Activated T-helper 17 cell treated with anti-CD3 and anti-CD28 coated beads, Interleukin-2, amount 50 U/mL, for 72 hours (primary cell): ENCODE measurements at places on chromosomes 5 and 9.

- H3K4me3 ChIP-seq = no peak overlapping the region
- peaks cover 13% of the 10 kb centered on the region for H3K27me3 ChIP-seq
- H3K27ac ChIP-seq = no peak overlapping the region
- no peaks in the 10 kb centered on the region for H3K4me1 ChIP-seq
- no peak for ATAC-seq
Observed at GRCh38 chr9:137167747-137168572, 1.9 kb downstream of the LRRC26 start.

GRCh38 chr9:107862323-107862722 lies 372.8 kb upstream of the KLF4 start:
- H3K27ac ChIP-seq = no peak overlapping the region
- no peaks in the 10 kb centered on the region for H3K36me3 ChIP-seq
- no peaks in the 10 kb centered on the region for H3K4me1 ChIP-seq

GRCh38 chr9:133975511-133975910 lies 16.6 kb downstream of the VAV2 start:
- H3K36me3 ChIP-seq = no peaks in the 10 kb centered on the region
- no peaks in the 10 kb centered on the region for H3K27me3 ChIP-seq
- ATAC-seq = no peak
- no peak overlapping the region for H3K27ac ChIP-seq

DNA sequence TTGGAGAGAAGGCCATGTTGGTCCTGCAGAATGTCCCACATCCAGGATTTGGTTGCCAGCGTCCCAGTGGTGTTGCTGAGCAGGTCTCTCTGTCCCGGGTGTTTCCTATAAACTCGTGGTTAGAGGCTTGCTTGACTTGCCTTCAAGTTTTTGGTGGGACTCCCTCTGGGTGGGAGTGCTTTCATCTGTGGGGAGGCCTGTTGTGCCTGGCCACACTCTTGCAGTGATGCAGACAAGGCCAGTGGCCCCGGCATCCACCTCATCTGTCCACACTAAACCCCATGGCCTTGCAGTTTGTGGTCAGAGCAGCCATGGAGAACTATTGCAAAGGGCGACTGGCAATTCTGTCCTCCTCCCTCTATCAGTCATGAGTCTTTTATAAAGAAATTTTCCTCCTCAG lies 71.8 kb downstream of the PHF2 start:
- H3K4me1 ChIP-seq = no peaks in the 10 kb centered on the region
- H3K27me3 ChIP-seq = no peaks in the 10 kb centered on the region
- H3K27ac ChIP-seq = no peak overlapping the region
- H3K36me3 ChIP-seq = peaks cover 33% of the 10 kb centered on the region
- H3K4me3 ChIP-seq = no peak overlapping the region

- peak overlapping the region; percentile 20 for H3K4me3 ChIP-seq
- peak; percentile 45 for ATAC-seq
- no peaks in the 10 kb centered on the region for H3K27me3 ChIP-seq
- H3K27ac ChIP-seq = peak overlapping the region; percentile 16
Observed at GRCh38 chr5:154278186-154278585, 87.7 kb downstream of the GALNT10 start.

- H3K36me3 ChIP-seq = no peaks in the 10 kb centered on the region
- H3K4me1 ChIP-seq = peaks cover 10% of the 10 kb centered on the region
- H3K4me3 ChIP-seq = no peak overlapping the region
- no peak overlapping the region for H3K27ac ChIP-seq
- no peak for ATAC-seq
Observed at GRCh38 chr9:126752376-126752775, 52.5 kb upstream of the ZBTB43 start.

DNA sequence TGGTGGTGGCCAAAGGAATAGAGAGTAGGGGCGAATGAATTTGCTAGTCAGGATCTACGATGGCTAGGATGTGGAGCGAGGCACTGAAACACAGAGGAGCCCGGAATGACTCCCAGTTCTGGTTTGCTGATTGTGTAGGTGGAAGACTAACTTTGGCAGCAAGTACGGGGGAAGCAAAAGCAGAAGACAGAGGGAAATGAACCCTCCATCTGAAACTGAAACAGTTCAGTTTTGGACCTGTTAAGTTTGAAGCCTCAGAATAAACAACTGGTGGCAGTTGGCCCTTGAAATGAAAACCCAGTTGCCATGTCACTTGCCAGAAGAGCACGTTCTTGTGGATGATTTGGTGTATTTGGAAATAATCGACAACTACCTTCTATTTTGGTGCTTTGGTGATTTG lies 15.4 kb upstream of the SMIM15 start:
- H3K27ac ChIP-seq = no peak overlapping the region
- H3K36me3 ChIP-seq = no peaks in the 10 kb centered on the region
- no peak for ATAC-seq
- no peak overlapping the region for H3K4me3 ChIP-seq
- no peaks in the 10 kb centered on the region for H3K4me1 ChIP-seq

- no peak overlapping the region for H3K4me3 ChIP-seq
- peaks cover 28% of the 10 kb centered on the region for H3K36me3 ChIP-seq
- no peak overlapping the region for H3K27ac ChIP-seq
- ATAC-seq = no peak
- no peaks in the 10 kb centered on the region for H3K27me3 ChIP-seq
- peaks cover 20% of the 10 kb centered on the region for H3K4me1 ChIP-seq
Observed at GRCh38 chr5:123545506-123545905, 33.5 kb downstream of the CSNK1G3 start.

DNA sequence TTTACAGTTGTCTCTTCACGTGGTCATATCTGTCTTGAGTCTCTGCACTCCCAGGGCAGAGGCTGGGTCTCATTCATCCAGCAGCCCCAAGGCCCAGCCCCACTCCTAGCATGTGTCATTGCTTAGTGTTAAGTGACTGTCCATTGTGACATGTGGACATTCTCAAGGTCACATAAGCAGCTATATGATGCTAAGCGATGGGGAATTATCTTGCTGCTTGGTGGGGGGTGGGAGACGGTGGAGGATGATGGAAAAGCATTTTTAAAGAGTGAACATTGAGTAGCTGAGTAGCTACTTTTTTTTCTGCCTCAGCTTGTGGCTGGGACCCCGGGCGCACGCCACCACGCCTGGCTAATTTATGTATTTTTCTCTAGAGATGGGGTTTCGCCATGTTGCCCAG lies at the start of gene C9orf153:
Gene C9orf153, minus strand, starts transcription at position 101 of the 400 bp plus-strand sequence. CDS start 30,054 bp downstream, outside the sequence.
- H3K4me1 ChIP-seq = no peaks in the 10 kb centered on the region
- no peak for ATAC-seq
- no peak within 1 kb of the TSS for H3K4me3 ChIP-seq
- peaks cover 42% of the 10 kb centered on the region for H3K36me3 ChIP-seq
- no peak within 1 kb of the TSS for H3K27ac ChIP-seq

DNA sequence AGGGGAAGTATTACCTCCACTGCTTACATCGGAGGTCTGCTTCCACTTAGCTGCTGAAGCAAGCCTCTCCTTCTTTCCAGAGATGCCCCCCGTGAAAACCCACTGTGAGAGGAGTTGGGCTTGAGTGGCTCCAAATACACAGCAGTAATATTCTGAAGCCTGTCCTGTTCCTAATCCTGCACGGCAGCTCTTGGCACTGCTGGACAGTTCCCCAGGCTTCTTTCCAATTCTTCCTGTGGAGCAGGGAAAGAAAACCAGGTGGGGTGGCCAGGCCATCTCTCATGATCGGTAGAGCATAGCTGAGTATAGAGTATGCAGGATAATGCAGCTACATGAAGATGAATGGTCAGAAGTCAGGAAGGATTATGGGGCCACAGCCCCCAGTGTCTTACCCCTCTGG lies 335.3 kb downstream of the MARCHF11 start:
- H3K27ac ChIP-seq = no peak overlapping the region
- no peaks in the 10 kb centered on the region for H3K27me3 ChIP-seq
- no peaks in the 10 kb centered on the region for H3K4me1 ChIP-seq
- ATAC-seq = no peak
- no peak overlapping the region for H3K4me3 ChIP-seq
- H3K36me3 ChIP-seq = no peaks in the 10 kb centered on the region

- no peak overlapping the region for H3K4me3 ChIP-seq
- H3K27me3 ChIP-seq = peaks cover 41% of the 10 kb centered on the region
- no peak overlapping the region for H3K27ac ChIP-seq
- no peak for ATAC-seq
- no peaks in the 10 kb centered on the region for H3K4me1 ChIP-seq
Observed at GRCh38 chr9:71446106-71446472, 322.2 kb downstream of the CEMIP2 start.

GRCh38 chr9:83020864-83021263 lies 42.1 kb downstream of the RASEF start:
- H3K36me3 ChIP-seq = no peaks in the 10 kb centered on the region
- no peak overlapping the region for H3K27ac ChIP-seq
- H3K4me1 ChIP-seq = no peaks in the 10 kb centered on the region
- H3K4me3 ChIP-seq = no peak overlapping the region

DNA sequence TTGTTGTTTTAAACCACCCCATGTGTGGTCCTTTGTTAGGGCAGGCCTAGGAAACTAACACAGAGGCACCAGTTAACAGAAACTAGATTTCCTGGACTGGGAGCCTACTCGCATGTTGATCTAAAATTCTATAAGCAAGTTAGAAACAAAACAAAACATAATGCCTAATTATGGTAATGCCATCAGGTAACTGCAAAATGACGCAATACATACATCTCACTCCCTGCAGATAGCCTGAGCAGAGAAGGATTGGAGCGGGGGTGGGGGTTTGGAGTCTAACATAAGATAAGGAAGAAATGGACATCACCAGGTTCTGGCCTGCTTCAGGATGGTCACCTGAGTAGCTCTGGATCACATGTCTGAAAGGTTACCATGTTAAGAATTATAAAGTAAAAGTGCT lies 113.4 kb upstream of the CTSL start:
- no peak for ATAC-seq
- H3K4me3 ChIP-seq = no peak overlapping the region
- peaks cover 27% of the 10 kb centered on the region for H3K27me3 ChIP-seq
- no peaks in the 10 kb centered on the region for H3K36me3 ChIP-seq
- no peak overlapping the region for H3K27ac ChIP-seq

- H3K27me3 ChIP-seq = peaks cover 10% of the 10 kb centered on the region
- no peak overlapping the region for H3K4me3 ChIP-seq
- no peaks in the 10 kb centered on the region for H3K4me1 ChIP-seq
- no peak for ATAC-seq
Observed at GRCh38 chr5:107640568-107640967, 30.2 kb downstream of the EFNA5 start.

DNA sequence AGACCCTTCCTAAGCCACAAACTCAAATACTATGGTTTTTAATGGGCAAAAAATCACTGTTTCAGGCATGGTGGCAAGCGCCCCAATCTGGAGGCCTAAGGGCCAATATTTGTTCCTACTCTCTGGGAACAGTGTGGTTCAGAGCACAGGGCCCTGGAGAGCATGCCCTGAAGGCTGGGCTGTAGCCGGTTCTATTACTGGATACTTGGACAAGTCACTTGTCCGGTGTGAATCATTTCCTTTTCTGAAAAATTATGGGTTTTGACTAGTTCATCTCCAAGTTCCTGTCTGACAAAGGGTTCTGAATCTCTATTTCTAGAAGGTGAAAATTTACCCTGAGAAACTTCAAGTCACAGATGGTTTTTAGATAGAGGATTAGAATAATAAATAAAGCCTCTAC lies 75.0 kb downstream of the OTULIN start:
- no peak overlapping the region for H3K27ac ChIP-seq
- no peak overlapping the region for H3K4me3 ChIP-seq
- peaks cover 76% of the 10 kb centered on the region for H3K36me3 ChIP-seq
- peaks cover 4% of the 10 kb centered on the region for H3K4me1 ChIP-seq
- ATAC-seq = no peak

DNA sequence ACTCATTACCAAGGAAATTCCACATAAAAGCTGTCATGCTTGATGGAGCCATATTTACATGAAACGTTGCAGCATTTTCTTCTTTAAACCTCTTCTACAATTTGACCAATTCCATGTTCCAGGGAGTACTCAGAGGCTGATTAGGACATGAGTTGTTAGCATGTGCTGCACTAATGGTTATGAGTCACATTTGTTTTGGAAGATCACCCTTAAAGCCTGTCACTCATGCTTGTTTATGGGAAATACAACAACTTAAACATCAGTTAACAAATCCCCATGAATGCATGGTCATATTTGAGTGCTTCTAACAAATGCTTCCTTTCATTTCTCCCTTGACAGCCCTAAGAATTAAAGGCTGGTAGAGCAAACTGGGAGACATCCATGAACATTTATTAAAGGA lies 156.1 kb downstream of the GHR start:
- ATAC-seq = no peak
- H3K4me1 ChIP-seq = peaks cover 5% of the 10 kb centered on the region
- no peak overlapping the region for H3K27ac ChIP-seq
- peaks cover 20% of the 10 kb centered on the region for H3K27me3 ChIP-seq
- H3K4me3 ChIP-seq = no peak overlapping the region
- no peaks in the 10 kb centered on the region for H3K36me3 ChIP-seq

GRCh38 chr5:109694451-109694891 lies 4.7 kb downstream of the MAN2A1 start:
- H3K4me3 ChIP-seq = peak overlapping the region; percentile 99
- H3K27me3 ChIP-seq = no peaks in the 10 kb centered on the region
- peaks cover 67% of the 10 kb centered on the region for H3K4me1 ChIP-seq
- no peak for ATAC-seq
- peaks cover 24% of the 10 kb centered on the region for H3K36me3 ChIP-seq

- H3K27ac ChIP-seq = no peak overlapping the region
- no peak overlapping the region for H3K4me3 ChIP-seq
- no peak for ATAC-seq
- H3K27me3 ChIP-seq = no peaks in the 10 kb centered on the region
- H3K36me3 ChIP-seq = no peaks in the 10 kb centered on the region
Observed at GRCh38 chr5:162289489-162289888, 221.9 kb downstream of the GABRG2 start.

GRCh38 chr5:41392016-41392415 lies 118.4 kb downstream of the PLCXD3 start:
- no peak overlapping the region for H3K4me3 ChIP-seq
- no peak overlapping the region for H3K27ac ChIP-seq
- no peaks in the 10 kb centered on the region for H3K27me3 ChIP-seq
- H3K36me3 ChIP-seq = no peaks in the 10 kb centered on the region

DNA sequence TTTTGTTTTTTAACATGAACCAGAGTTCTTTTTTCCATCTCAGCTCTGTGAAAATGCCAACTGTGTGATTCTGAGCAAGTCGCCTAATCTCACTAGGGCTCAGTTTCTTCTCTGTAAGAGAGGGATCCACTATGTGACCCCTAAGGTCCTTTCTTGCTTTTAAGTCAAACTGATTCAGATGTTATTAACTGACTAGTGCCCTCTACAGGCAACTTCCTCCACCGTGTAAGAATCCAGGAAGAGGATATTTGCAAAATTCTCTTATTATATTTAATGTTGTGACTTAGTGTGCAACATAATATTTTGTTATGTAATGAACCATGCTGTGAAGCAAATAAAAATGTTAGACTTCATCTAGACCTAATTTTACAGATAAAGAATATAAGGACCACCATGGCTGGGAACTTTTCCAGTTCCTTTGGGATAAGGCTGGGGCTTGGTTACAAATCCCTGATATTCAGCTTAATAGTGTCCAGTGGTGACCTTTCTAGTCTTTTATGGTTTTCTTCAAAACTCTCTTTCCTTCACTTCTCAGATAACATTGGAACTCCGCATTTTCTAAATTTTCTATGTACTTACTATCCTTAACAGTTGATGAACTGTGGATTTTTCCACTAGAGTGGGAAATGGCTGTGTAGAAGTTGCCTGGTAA lies 244.7 kb downstream of the PIK3R1 start:
- no peak overlapping the region for H3K4me3 ChIP-seq
- ATAC-seq = no peak
- no peak overlapping the region for H3K27ac ChIP-seq
- no peaks in the 10 kb centered on the region for H3K27me3 ChIP-seq
